Astrocyte (in vitro differentiated cells and primary cell): ENCODE measurements at places on chromosomes 5 and 9.

DNA sequence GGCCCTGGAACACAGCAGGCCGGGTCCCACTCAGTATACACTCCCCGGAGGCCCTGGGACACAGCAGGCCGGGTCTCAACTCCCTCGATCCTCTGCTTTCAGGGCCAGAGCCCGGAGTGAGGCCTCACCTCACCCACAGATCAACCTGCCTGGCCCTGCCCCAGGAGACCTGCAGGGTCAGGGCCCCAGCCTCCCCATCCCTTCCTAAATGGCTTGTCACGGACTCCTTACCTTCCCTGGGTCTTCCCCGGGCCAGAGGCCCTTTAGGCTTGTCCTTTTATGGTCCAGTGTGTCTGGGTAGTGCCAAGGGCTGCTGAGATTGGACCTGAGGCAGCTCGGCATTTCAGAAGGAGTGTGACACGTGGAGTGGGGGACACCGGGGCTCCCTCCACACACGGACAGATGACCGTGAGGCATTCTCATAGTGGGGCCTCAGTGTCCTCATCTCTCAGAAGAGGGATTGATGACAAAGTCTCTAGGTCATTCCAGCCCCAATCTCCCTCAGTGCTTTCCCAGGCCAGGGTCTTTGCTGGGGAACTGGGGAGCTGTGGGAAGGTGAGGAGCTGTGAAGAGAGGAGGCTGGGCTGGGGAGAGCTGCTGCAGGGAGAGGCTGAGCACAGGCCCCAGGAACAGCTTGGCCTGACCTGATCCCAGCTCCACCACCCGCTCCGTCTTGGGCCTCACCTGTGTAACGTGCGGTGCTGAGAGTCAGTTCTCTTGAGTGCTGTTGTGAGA lies 18.0 kb upstream of the PLEKHG4B start:
- no peak for DNase-seq

DNA sequence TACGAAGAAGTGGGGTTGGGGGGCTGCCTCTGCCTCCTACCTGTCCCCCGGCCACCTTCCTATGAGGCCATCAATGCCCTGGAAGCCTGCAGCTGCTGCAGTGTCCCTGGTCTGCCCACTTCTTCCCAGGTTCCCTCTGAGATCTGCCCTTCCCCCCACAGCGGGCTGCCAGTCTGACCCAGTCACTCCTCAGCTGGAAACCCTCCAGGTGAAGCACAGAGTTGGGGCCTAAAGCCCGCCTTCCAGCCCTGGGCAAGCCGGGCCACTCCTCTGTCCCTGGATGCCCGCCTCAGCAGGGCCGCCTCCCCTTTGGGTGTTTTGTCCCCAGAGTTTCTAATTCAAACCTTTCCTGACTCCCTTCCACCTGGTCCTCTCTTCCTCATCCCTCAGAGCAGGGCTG lies 137.0 kb downstream of the RXRA start:
- DNase-seq = no peak

DNA sequence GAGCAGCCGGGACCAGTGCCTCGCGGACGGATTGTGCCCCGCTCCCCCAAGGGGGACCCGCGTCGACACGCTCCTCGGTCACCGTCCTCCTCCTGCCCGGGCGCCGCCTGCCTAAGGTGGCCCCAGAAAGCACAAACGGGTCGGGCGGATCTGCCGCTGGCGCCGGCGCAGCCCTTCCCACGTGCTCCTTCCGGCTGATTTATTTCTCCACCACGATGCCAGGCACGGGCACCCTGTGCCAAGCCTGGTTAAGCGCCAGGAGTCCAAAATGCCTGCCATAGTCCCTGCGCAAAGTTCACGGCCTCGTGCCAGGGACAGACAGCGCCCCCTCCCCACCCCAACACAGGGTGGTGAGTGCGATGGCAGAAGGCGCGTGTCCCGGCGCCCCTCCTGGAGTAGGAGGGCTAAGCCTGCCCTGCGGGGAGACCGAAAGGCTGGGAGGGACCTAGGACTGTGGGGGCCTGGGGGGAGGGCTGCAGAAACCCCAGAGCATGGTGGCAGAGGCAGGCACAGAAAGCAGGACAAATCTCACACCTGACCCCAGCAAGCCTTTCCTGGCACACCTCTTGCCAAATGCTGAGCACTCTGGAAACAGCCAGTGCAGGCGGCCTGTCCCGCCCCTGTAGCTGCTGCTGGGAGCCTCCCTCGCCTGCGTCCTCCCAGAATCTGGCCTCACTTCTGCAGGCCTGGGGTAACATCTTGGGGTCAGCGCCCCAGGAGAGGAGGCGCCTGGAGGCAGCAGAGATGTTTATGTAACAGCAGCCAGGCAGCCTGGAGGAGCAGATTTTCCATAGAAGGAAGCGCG lies 1.1 kb upstream of the NOTCH1 start:
- DNase-seq = no peak

- no peak for DNase-seq
These were observed 27.6 kb upstream of the PSD2 start for GRCh38 chr5:139767960-139768359.

GRCh38 chr9:107810461-107810961 lies 320.9 kb upstream of the KLF4 start:
- DNase-seq = peak; percentile 7

DNA sequence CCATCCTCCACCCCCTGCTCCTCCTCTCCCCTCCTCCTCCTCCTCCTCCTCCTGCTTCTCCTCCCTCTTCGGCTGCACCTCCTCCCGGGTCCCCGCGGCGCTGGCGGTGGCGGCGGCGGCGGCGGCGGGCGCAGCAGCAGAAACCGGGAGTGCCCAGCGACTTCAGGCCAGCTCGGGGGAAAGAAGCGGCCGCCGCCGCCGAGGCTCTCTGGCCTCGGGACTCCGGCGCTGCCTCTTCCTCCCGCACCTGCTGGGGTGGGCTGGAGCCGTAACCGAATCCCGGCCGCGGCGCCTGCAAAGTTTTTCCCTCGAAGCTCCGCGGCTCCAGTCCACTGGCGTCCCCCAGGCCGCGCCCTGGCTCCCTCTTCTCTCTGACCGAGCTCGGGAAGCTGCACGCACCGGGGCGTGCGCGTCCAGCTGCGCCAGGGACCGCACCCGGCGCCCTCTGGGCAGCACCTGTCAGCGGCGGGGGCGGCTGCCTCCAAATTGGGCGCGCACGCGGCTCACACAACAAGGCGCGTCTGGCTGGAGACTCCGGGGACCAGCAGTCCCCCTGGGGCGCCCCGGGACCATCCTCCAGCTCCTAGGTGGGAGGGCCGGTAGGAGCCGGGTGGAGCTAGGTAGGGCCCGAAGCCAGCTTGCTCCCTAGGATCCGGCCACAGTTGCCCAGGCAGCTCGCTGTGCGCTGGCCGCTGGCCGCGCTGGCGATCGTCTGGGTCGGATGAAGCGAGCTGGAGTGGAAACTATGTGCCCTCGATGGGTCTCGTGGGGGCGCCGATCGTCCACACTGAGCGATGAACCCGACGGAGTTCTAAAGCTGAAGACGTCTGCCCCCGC lies at the start of gene MCTP1:
Gene MCTP1 (minus strand): TSS at position 523 of the 837 bp plus-strand sequence.
- peak; percentile 1 for DNase-seq

GRCh38 chr9:6128030-6128429 lies 87.6 kb upstream of the IL33 start:
- DNase-seq = no peak
